ENCODE measurements at places on chromosomes 2 and 18.

- DNase-seq: no peak
Observed at GRCh38 chr2:198173864-198174263, 369.5 kb downstream of the PLCL1 start.

DNA sequence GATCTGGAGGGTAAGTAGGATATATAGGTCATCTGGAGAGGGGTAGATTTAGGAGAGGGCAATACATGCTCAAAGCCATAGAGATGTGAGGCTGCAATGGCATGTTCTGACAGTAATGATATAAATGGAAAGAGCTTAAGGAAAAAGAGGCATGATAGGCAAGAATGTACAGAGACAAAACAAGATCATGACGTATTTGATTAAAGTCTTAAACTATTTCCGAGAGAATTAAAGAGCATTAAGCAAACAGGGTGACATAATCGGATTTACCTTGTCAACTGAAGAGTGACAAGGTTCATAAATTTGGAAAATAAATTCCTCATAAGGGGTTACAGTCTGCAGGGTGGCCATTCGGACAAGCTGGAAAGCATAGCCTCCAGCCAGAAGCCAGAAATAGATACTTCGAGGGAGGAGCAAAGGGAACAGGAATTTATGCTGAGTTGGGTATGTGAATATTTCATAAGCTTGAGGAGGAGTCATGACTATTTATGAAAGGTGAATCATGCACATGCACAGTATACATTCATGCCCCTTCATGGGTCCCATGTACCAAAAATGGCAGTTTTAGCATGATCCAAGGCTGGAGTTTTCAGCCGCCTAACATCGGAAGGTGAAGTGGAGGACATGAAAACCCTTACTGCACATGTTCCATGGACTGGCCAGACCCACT, 396.2 kb upstream of the VWC2L start:
- DNase-seq: no peak

DNA sequence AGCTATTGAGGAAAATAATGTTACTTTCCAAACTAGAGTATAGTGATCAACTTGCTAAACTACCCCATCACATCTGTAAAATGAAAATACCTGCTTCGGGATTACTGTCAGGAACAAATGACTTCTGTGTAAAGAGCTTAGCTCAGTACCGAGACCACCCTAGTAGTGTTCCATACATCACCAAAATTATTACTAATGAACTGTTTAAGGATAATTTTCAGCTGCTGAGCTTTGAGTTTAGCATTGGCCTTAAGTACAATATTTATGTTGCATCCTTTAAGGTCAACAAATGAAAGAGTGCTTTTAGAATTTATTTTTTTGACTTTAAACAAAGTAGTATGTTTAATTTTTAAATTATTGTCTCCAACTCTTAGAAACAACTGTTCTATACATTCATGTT, 144.1 kb downstream of the LCLAT1 start:
- DNase-seq: no peak

- DNase-seq: no peak
Observed at GRCh38 chr2:160331258-160332025, 131.4 kb upstream of the ITGB6 start.

GRCh38 chr2:137050949-137051348, 285.6 kb downstream of the THSD7B start:
- DNase-seq: no peak

DNA sequence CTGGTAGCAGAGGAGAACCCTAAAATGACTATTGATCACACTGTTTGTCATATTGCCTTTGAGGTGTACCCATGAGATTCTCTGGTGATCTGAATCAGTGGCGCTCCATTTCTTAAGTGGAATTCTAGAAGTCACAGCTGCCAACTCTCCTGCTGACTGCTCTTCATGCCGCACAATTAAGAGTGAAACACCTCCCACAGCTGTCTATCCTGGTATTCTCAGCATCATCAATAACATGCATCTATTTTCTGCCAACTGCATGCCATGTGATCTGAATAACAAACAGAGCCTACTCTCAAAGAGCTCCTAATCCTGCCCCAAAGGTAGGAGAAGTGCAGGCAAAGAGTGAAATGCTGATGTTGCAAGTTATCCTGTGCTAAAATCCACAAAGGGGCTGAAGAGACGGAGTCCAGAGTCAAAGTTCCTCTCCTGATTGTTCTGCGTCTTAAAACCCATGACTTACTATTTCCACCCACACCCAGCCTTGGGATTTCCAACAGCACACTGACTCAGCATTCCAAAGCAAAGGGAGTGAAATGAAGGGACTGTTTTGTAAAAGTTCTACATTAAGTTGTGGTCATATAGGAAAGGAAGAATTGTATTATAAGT, 13.7 kb upstream of the DAPL1 start:
- no peak for DNase-seq

All from posterior cingulate gyrus (tissue), 11 donors.